ENCODE measurements at places on chromosomes 6 and 20.
A peak's percentile ranks its signal among the peaks of the same experiment; 100 is the strongest.

DNA sequence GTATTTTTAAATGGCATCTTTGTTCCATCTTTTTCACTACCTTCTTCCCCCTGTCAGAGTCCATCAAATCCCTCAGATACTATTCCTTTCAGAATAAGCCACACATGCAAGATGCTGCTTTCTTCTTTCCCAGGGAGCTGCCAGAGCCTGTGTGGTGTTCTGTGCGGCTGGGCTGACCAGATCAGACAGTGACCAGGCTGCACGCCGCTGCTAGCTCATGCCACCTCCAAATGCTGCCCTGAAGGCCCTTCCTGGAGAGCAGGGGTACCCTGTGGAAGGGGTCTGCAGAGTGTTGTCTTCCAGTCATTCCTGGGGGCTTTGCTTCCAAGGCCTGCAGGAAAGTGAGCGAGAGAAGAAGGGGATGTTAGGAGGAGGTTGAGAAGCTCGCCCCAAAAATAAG is 179.1 kb upstream of the SUPT3H start:
- no peak for DNase-seq

GRCh38 chr6:134357022-134357487 is 39.1 kb upstream of the SGK1 start:
- no peak for DNase-seq

DNA sequence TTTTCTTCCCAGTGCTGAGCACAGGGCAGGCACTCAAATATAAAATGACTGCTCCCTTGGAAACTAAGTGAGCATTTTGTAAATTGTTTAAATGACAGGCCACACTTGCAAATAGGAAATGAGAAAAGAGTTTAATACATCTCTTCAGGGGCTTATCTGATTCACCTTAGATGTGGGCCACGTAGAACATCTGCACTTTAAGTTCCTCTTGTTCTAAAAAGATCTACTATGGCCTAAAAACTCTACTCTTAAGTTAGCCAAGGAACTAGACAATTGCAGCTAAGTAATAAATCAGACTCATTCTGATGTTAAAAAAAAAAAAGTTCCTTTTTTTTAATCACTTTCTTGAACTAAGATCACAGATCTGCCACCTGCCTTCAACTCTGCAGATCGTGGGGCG is 126.3 kb downstream of the KIF16B start:
- no peak for DNase-seq

DNA sequence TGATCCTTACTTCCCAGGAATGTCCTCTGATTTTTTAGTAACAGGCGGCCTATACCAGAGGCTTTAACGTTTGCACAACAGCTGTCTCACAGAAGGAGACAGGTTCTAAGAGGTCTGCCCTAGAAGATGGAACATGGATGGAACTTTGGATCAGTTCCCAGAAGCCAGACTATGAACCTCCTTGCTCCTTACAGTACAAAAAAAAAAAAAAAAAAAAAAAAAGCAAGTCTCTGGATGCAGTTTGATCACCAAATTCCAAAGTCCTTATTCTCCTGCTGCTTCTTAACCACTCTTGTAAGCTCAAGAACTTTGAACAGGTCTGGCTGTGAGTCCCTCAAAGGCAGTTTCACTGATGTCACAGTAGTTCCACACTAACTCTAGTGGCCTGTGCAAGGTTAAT is 2.0 kb upstream of the TRMT11 start:
- no peak for DNase-seq

DNA sequence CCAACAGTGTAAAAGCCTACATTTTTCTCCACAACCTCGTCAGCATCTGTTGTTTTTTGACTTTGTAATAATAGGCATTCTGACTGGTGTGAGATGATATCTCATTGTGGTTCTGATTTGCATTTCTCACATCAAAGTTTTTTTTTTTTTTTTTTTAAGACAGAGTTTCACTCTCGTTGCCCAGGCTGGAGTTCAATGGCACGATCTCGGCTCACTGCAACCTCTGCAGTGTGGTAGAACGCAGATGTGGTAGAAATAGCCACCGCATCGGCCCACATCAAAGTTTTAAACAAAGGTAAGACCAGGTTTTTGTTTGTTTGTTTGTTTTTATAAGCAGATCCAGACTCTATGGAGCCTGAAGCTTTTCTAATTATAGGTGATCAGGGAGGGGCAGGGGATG is 12.7 kb upstream of the PPP1R3G start:
- no peak for DNase-seq

GRCh38 chr6:31557443-31558317 is 10.3 kb downstream of the NFKBIL1 start:
- no peak for DNase-seq

DNA sequence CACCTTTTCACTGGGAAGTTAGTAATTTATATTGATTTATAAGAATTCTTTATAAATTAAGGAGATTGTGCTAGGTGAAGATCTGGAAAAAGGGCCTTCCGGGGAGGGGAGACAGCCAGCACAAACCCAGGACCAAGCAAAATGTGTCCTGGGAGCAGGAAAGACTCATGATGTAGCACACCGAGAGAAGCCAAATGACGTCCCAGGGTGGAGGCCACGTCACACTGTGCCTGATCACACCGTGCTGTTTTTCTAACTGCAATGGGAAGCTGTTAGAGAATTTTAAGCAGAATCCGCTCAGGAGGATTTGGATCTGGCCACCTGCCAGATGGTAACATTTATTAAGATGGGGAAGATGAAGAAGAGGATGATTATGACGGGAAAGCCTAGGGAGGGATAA is 72.7 kb upstream of the AKAP12 start:
- DNase-seq = no peak

DNA sequence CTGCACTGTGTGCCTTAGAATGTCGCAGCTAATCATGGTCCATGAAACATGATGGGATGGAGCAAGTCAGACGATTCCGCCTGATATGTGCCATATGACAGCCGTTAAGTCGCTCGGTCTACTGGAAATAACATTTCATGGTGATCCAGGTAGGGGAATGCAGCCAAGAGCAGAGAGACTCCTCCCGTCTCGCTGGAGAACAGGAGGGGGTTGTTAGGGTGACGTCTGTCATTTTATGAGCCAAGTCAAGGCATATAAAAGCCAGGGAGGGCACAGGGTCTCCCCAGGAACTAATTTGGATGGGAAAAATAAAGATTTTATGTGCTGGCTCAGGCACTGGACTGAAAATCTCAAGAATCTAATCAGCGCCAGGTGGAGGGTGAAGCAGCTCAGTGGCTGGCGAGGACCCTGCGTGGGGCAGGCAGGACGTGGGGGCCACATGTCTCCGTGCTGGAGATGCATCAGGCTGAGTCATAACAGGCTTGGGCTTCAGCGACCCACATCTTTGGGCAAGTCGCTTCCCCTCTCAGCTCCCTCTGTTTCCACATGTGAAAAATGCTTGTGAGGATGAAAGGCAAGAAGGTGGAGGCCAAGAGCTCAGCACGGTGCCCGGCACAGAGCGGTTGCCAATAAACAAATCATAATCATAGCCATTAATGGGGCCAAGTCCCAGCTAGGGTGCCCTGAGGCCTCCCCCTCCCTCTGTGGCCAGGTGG is 234.6 kb downstream of the ANKRD60 start:
- DNase-seq = no peak

GRCh38 chr6:133758815-133759335 is 130.0 kb upstream of the TCF21 start:
- no peak for DNase-seq

GRCh38 chr6:64050590-64050989 is 415.0 kb downstream of the PHF3 start:
- no peak for DNase-seq

- peak; percentile 18 for DNase-seq
These were observed 33.5 kb upstream of the SYNCRIP start for GRCh38 chr6:85676086-85676729.

GRCh38 chr20:25293910-25294458 is 46.1 kb downstream of the PYGB start:
- DNase-seq = no peak

GRCh38 chr6:164763788-164764187 is 545.6 kb downstream of the C6orf118 start:
- no peak for DNase-seq

GRCh38 chr6:47323321-47323720 is 13.6 kb upstream of the TNFRSF21 start:
- no peak for DNase-seq
